A549 treated with CORT108297 at 1 μM for 4 hours (cell line): ENCODE measurements at places on chromosomes 5 and 9. TPM values are rescaled to one million over a fixed set of nuclear protein-coding genes. Genes with fewer than 3 reads are reported as not detected.

The NDFIP1 gene
- 47.1 to 53.8 TPM (median 51.2 TPM) in 5 replicates for total RNA-seq

The POU5F2 gene
- 0.01 TPM in 1 of 5 replicates, not detected in the others for total RNA-seq

The PCSK1 gene
- 0.32 to 0.45 TPM (median 0.35 TPM) in 5 replicates for total RNA-seq

The ITK gene
- 0.02 to 0.13 TPM (median 0.09 TPM) in 3 of 5 replicates, not detected in the others for total RNA-seq

The CRHBP gene
- 0.09 to 0.25 TPM (median 0.15 TPM) in 5 replicates for total RNA-seq

The CCDC171 gene
- total RNA-seq = 0.30 to 0.51 TPM (median 0.35 TPM) in 5 replicates

The ROPN1L gene
- 1.9 to 2.7 TPM (median 2.1 TPM) in 5 replicates for total RNA-seq

The TEK gene
- total RNA-seq = 0.02 to 0.06 TPM (median 0.03 TPM) in 5 replicates

The IFNK gene
- not detected in 5 replicates for total RNA-seq

The VCP gene
- 267 to 294 TPM (median 284 TPM) in 5 replicates for total RNA-seq

The CTXN3 gene
- not detected in 5 replicates for total RNA-seq

The PCDHA1 gene
- total RNA-seq = 0.10 to 0.27 TPM (median 0.19 TPM) in 5 replicates

The C9orf153 gene
- 0.09 to 0.46 TPM (median 0.18 TPM) in 5 replicates for total RNA-seq

The MYOT gene
- total RNA-seq = not detected in 5 replicates

The PCDHGC5 gene
- total RNA-seq = 0.02 to 0.03 TPM (median 0.03 TPM) in 3 of 5 replicates, not detected in the others

The CYLC2 gene
- not detected in 5 replicates for total RNA-seq

The ZNF346 gene
- total RNA-seq = 9.6 to 11.3 TPM (median 11.2 TPM) in 5 replicates
